Stimulated activated CD8-positive, alpha-beta memory T cell treated with anti-CD3 and anti-CD28 coated beads, Interleukin-4, amount 100 ng/mL, for 4 hours (primary cell): ENCODE measurements at places on chromosomes 12 and 14.

- no peak for DNase-seq
Measured at GRCh38 chr12:66074561-66074960, 56.0 kb downstream of the LLPH start.

GRCh38 chr12:41941079-41941478 is 203.6 kb downstream of the GXYLT1 start:
- no peak for DNase-seq

DNA sequence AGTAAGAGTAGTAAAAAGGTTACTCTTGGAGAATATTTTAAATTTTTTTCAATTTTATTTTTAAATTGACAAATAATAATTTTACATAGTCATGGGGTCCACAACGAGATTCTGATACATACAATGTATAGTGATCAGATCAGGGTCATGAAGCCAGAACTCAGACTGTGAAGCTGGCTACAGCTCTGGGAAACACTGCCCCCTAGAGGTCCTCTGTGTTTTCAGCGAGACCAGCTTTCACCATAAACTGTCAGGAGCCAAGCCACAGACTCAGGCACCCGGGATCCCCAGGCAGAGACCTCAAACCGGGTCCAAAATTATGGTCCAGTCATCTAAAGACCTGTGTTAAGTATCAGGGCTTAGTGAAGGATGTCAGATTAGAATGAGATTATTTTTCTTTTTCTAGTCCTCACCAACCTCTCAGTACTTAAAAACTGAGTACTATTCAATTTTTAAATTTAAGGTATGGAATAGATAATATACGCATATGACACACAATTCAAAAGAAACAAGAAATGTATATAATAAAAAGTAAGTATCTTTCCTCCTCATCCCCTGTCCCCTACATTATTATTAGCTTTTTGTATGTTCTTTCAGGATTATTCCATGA is 397.1 kb downstream of the MDGA2 start:
- no peak for DNase-seq

DNA sequence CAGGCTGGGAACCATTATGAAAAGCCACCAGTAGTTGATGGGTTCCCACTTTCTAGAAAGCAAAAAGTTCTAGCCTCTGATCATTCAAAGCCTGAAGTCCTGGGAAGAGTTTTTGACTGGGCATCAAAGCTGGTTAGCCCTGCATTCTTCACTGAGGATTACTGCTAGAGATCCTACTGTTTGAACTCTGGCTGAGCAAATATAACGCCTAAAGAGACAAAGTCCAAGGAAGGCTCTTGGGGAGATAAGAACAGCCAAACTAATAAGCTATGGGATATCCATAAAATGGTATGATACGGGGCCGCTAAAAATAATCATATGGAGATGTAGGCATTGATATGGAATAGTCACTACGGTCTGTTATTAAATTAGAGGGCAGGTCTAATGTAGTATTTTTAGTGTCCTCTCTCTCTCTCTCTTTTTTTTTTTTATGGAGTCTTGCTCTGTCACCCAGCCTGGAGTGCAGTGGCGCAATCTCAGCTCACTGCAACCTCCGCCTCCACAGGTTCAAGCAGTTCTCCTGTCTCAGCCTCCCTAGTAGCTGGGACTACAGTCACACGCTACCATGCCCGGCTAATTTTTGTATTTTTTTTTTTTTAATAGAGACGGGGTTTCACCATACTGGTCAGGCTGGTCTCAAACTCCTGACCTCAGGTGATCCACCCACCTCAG is 35.5 kb downstream of the PLXNC1 start:
- DNase-seq, result no peak

- DNase-seq, result no peak
Measured at GRCh38 chr14:104341532-104342434, 203.4 kb downstream of the KIF26A start.

DNA sequence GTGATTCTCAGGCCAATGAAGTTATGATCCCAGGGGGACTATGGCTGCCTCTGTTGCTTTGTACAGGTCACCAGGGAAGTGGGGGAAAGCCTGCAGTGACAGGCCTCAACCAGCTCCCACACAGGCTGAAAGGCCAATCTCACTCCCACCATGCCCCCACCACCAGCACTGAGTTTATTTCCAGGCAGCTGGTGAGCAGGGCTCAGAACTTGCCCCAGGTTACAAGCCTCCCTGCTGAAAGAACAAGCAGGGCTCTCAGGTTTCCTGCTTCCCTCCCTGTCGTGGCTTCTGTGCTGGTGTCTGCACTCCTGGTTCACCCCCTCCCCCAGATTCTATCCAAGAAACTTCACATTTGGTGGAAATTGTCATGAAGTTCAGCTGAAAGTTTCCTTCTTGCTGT is 260.3 kb downstream of the CCDC59 start:
- DNase-seq, result no peak

DNA sequence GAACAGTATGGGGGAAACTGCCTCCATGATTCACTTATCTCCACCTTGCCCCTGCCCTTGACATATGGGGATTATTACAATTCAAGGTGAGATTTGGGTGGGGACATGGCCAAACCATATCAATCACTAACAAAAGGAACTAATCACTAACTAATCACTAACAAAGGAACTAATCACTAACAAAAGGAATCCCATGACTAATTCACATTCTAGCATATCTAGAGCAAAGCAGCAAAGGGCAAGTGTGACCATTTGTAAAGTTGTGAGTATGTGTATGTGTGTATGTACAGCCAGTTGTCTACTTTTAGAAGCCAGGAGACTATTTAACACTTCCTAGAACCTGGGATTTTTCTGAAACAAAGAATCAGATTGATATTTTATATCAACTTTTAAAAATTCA is 30.9 kb upstream of the PCED1B start:
- no peak for DNase-seq

DNA sequence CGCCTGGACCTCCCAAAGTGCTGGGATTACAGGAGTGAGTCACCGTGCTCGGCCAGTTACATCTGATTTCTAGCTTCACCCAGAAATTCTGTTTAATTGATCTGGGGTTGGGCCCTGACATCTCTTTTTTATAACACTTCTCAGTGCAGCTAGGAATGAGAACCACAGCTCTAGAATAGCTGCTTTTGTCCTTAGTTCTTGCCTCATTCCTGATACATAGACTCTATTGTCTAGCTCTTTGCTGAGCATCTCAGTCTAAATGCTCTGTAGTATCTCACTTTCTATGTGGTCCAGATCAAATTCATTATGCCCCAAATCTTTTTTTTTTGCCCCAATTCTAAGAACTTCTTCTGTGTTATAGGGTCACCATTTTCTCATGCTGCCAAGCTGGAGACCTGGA is 29.9 kb upstream of the FUT8 start:
- no peak for DNase-seq

DNA sequence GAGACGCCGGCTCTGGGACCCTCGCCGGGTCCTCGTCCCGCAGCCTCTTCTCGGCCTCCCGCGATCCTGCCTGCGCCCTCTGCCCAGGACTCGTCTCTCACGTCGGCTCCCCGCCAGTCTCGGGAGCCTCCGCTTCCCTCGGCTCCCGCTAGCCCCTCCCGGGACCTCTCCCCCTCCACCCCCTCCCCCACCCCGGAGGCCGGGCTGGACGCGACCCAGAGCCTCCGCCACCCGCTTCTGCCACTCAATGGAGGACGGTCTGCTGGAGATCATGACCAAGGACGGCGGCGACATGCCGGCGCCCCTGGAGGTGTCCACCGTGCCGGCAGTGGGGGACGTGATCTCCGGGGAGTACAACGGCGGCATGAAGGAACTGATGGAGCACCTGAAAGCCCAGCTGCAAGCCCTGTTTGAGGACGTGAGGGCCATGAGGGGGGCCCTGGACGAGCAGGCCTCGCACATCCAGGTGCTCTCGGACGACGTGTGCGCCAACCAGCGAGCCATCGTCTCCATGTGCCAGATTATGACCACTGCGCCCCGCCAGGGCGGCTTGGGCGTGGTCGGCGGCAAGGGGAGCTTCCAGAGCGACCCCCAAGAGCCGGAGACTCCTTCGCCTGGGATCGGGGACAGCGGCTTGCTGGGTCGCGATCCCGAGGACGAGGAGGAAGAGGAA is 568 bp downstream of the CCDC184 start:
- no peak for DNase-seq

DNA sequence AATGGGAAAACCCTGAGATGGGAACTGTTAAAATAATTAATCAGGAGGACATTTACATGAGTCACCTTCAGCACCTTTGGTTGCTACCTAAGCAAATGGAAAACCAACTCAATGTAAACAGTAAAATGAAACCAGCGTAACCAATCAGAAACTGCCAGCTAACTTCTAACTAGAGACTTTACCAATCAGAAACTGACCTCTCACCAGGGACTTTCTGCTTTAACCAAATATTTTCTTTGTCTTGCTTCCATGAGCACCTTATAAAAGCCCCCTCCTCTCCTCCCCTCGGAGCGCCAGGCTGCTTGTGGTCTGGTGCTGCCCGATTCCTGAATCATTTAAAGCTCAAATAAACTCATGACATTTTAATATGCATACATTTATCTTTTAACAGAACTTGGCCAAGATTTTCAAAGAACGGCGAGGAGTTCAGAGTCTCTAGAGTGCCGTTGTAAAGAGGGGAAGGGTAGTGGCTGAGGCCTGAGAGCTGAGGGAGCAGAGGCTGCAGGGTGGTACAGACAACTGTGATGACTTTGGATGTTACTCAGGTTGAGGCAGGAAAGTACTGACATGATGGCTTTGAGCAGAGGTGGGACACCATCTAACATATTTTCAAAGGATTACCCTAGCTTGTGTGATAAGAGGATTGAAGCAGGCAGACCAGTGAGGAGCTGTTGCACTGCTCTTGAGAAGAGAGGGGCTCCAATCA is 183.6 kb downstream of the CRADD start:
- no peak for DNase-seq

GRCh38 chr12:113108308-113108707 is 27.3 kb downstream of the RASAL1 start:
- DNase-seq, result no peak

GRCh38 chr14:61399365-61399764 is 78.0 kb downstream of the PRKCH start:
- no peak for DNase-seq

GRCh38 chr12:68429696-68430095 is 97.5 kb upstream of the MDM1 start:
- DNase-seq, result no peak

DNA sequence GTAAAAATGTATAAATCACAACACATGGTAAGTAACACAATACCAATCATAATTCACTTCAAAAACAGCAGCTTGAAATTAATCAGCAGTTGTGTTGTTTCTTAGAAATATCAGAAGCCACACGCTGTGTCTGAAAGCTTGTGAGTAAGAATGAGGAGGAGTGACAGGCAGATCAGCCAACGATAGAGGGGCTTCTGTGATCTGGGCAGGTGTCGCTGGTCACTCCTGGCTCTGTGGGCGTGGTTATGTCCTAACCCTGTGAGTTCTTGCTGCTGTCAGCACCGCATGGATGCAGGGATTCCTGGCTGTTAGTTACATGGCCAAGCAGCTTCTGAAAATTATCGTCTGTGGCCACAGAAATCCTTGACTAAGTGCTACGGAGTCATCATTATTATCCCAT is 123.4 kb downstream of the SLC25A47 start:
- no peak for DNase-seq

GRCh38 chr12:53871367-53871766 is 67.3 kb upstream of the HOXC13 start:
- no peak for DNase-seq

DNA sequence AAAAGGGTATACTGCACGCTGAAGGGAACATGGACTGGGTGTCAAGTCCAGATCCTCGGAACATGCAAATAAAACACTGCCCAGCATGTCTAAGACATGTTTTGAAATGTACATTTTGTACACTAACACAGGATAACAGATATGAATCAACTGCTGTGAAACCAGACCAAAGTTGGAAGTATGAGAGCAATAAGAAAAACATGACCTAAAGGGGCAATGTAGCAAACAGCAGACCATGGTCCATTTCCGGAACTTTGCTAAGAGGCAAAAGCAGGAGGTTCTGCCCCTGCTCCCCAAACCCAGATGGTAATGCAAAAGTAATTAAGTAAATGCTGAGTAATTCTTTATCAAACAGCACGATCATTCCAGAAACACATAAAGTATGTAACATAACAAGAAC is 125.2 kb downstream of the SLC25A21 start:
- DNase-seq, result no peak
